ENCODE measurements at places on chromosomes 3 and 15.

DNA sequence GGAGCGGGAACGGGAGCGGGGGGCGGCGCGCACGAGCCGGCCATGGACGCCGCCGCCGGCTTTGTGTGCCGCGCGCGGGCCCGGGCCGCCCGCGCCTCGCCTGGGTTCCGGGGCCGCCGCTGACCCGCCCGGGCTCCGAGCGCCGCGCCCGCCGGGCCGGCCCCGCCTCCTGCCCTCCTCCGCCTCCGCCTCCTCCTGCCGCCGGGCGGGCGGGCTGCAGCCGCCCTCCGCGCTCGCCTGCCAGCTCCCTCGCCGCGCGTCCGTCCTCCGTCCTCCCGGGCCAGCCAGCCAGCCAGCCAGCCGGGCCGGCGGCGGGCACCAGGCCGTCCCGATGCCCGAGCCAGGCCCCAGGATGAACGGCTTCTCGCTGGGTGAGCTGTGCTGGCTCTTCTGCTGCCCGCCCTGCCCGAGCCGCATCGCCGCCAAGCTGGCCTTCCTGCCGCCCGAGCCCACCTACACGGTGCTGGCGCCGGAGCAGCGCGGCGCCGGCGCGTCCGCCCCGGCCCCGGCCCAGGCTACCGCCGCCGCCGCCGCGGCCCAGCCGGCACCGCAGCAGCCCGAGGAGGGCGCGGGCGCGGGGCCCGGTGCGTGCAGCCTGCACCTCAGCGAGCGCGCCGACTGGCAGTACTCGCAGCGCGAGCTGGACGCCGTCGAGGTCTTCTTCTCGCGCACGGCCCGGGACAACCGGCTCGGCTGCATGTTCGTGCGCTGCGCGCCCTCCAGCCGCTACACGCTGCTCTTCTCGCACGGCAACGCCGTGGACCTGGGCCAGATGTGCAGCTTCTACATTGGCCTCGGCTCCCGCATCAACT is at the start of gene ABHD17C:
Gene ABHD17C (plus strand): TSS at position 212 of the 812 bp plus-strand sequence. CDS start 120 bp downstream, at position 332.
- peak; percentile 77 for DNase-seq

DNA sequence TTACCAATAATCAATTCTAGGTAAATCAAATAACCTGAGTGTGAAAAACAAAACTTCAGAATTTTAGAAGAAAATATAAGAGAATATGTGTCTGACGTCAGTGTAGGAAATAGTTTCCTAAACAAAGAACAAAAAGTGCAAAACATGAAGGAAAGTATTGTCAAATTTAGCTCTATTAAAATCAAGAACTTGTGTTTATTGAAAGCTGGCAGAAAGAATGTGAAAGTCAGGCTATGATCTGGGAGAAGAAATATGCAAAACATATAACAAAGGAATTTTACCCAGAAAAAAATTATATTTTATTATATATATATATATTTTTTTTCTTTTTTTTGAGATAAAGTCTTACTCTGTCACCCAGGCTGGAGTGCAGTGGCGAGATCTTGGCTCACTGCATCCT is 129.1 kb upstream of the ANKRD28 start:
- no peak for DNase-seq

- DNase-seq: no peak
Observed at GRCh38 chr15:99315636-99316035, 64.4 kb downstream of the LRRC28 start.

- no peak for DNase-seq
Observed at GRCh38 chr15:78695854-78696253, 54.8 kb upstream of the CHRNB4 start.

- no peak for DNase-seq
Observed at GRCh38 chr3:31567036-31567435, 34.3 kb downstream of the STT3B start.

DNA sequence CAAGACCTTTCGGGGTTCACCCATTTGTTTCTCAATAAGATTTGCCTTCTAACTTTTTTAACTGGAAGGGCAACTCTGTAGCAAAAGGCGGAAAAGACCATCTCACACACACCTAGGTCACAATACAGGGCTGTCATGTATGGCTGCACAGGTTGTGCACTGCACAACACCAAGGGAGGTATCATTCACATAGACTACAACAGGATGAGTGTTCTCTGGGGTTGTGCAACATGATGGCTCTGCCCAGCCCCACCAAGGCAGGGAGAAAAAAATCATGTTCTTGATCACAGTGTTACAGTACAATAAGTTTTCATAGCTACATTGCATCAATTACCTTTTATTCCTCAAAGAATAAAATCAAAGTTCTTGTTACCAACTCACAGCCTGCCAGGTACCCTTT is 52.8 kb downstream of the ANXA2 start:
- no peak for DNase-seq

- no peak for DNase-seq
Observed at GRCh38 chr3:172653004-172653572, 57.8 kb downstream of the NCEH1 start.

All from type B pancreatic cell (in vitro differentiated cells).